ENCODE measurements at places on chromosomes 1 and 21.

GRCh38 chr1:190688096-190688495 is 210.4 kb upstream of the BRINP3 start:
- DNase-seq = no peak

- DNase-seq = no peak
Measured at GRCh38 chr1:42490237-42490636, 27.2 kb downstream of the CCDC30 start.

- DNase-seq = no peak
Measured at GRCh38 chr1:86224651-86225310, 68.2 kb upstream of the COL24A1 start.

GRCh38 chr1:43005460-43006361 is 47.0 kb upstream of the SLC2A1 start:
- DNase-seq = no peak

GRCh38 chr1:89525169-89525855 is 683 bp downstream of the LRRC8B start:
- DNase-seq = no peak

GRCh38 chr1:3051270-3052268 is 17.4 kb upstream of the PRDM16 start:
- no peak for DNase-seq

GRCh38 chr1:15277447-15277838 is 30.4 kb downstream of the FHAD1 start:
- DNase-seq = no peak

- peak; percentile 63 for DNase-seq
Measured at GRCh38 chr21:42234464-42235241, 15.7 kb downstream of the ABCG1 start.

DNA sequence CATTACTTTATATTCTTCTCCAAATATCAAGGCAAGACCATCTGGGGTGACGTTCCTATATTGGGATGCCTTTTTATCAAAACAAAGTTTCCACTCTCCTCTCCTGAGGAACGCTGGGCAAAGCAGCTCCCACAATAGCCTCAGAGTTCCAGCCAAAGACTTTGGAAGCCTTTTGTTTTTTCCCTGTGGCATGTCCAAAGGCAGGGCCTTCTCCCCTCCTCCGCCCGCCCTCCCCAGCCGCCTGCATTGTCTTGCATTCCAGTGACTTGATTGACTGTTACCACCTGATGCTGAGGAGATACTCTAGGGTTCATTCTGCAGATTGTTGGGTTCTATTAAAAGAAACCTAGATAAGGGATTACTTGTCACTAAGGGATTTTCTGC is 43.5 kb downstream of the PROX1 start:
- DNase-seq = no peak

- DNase-seq = no peak
Measured at GRCh38 chr1:160208557-160209320, 3.6 kb downstream of the PEA15 start.

- peak; percentile 27 for DNase-seq
Measured at GRCh38 chr1:110087812-110088738, 17.6 kb upstream of the ALX3 start.

- DNase-seq = no peak
Measured at GRCh38 chr1:36737038-36737555, 254.4 kb upstream of the CSF3R start.

GRCh38 chr1:34776911-34777310 is 4.1 kb upstream of the GJB3 start:
- DNase-seq = no peak

DNA sequence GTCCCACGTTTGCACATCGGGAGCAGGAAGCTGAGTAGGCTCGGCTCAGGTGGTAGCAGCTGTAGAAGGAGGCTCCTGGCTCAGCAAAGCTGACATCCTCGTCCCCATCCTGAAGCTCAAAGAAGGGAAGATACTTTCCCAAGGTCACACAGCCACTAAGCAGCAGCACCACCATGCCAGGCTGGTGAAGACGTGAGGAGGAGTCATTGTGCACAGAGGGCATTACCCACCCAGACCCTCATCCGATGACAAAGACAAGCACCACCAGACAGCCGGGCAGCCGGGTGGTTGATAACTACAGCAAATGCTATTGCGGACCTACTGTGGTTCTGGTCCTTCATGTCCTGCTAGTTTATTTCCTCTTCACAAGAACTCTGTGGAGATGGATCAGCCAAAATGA is 186.9 kb downstream of the MATN1 start:
- DNase-seq = no peak

GRCh38 chr1:226736908-226737818 is 1.9 kb downstream of the ITPKB start:
- no peak for DNase-seq

DNA sequence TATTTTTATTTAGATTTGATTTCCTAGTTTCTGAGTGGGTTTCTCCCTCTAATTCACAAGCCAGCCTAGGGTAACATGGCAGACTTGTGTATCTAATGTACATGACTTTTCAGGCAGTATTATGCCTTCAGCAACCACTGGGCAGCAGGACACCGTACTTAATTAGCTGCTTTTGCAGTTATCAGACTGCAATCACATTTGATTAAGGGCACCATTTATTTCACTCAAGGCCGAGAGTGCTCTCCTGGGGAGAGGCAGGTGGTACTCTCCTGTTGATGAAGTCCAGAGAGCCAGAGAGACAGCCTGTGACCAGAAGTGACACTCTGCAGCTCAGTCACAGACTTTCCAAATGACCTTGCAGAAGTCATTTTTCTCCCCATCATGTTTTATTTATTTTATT is 18.7 kb downstream of the CYYR1 start:
- no peak for DNase-seq

- peak; percentile 54 for DNase-seq
Measured at GRCh38 chr1:1040004-1040991, 20.4 kb downstream of the AGRN start.

DNA sequence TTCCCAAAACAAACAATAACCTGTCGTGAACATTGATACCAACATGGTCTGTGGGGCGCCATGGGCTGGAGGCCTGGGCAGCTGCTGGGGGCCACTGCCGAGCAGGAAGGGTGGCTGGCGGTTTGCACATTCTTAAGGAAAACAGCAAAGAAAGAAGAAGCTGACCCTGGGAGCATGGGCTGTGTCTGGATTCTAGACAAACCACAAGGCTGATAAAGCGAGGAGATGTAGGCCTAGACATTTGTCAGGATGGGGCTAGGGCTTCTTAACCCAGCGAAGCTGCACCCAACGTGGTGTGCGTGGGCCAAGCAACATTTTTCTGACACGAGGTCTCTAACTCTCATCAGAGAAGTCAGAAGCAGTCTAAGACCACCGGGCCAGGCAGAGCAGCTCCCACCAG is 322.1 kb upstream of the VAMP3 start:
- no peak for DNase-seq

DNA sequence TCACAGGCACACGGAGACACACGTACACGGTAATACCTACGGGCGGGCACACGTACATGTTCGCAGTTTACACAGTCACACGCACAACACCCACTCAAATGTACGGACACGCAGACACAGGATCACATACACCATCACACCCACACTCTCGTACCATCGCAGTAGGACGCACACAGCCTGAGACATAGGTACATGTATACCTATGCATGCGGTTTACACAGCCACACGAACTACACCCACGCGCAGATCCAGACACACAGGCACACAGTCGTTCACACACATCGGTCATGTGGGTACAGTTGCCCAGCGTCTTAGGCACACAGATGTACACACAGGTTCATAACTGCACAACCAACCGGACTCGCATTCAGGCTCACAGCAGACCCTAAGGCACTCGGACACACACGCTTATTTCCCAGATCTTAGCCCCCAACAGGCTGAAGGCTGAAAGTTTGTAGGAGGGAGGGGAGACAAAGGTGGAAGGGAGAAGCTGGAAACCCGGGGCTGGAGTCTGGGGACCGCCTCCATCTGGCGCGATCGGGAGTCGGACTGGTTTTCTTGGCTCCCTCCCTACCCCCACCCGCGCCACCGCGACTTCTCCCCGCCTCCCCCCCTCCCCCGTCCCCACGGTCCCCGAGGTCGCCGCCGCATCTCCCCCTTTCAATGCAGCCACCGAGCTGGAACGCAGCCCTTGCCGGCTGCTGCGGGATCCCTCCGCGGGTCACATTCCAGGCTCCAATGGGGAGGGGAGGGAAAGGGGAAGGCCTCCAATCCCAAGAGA is 51.9 kb upstream of the SYNC start:
- no peak for DNase-seq

GRCh38 chr1:57248830-57249229 is 175.0 kb downstream of the DAB1 start:
- no peak for DNase-seq

- DNase-seq = no peak
Measured at GRCh38 chr1:206739411-206740076, 31.0 kb upstream of the IL19 start.

GRCh38 chr21:29053011-29053553 is 20.4 kb downstream of the CCT8 start:
- no peak for DNase-seq

- no peak for DNase-seq
Measured at GRCh38 chr1:236465959-236466303, 57.9 kb upstream of the LGALS8 start.

Measured in stimulated activated CD8-positive, alpha-beta memory T cell treated with anti-CD3 and anti-CD28 coated beads, Interleukin-12 subunit alpha, Interleukin-12 subunit beta, amount 100 ng/mL, for 1 hour (primary cell).